ENCODE measurements at places on chromosomes 2 and 18.

- no peak for DNase-seq
Measured at GRCh38 chr2:171178993-171179392, 18.3 kb upstream of the TLK1 start.

- DNase-seq = peak; percentile 22
Measured at GRCh38 chr2:137677466-137677865, 286.8 kb upstream of the HNMT start.

GRCh38 chr2:163610817-163611556 lies 124.8 kb downstream of the FIGN start:
- peak; percentile 64 for DNase-seq

GRCh38 chr2:193966590-193966989 lies 1690.4 kb upstream of the SLC39A10 start:
- peak; percentile 51 for DNase-seq

DNA sequence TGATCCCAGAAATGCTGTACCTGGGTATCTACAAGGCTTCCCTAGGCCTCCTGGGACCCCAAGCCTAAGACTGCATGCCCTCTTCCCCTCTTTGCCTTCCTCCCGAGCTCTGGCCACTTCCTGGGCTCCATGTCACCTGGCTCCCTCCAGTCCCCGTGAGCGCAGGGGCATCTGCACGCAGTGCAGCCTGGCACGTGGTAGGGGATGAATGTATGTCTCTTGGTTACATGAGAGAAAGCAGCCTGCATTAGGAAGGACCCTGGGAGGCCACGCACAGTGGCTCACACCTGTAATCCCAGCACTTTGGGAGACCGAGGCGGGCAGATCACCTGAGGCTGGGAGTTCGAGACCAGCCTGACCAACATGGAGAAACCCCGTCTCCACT lies 15.8 kb downstream of the PASK start:
- DNase-seq = no peak

DNA sequence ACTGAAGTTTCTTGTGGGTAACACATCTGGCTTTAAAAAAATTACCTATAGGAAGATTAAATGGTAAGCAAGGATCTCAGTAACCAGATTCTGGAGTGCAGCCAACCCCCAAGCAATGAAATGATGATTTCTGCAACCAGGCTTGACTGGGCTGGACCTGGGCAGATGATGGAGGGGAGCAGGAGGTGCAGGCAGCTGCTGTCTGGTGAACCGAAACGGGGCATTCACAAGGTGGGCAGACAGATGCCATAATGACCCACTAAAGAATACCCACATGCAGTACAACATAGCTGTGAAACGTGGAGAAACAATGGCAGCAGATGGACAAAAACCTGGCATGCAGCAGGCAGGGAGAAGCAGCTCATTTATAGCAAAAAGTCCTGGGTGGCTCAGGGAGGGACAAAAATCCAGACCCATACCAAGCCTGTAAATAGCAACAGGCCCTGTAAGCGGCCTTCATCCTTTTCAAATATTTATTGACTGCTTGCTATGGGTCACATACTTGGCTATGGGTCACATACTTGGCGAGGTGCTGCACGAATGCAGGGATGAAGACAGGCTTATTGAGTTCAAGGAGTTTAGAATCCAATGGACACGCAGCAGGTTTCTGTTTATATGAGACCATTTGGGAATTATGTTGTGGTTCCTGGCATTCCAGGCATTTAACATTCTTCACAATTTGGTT lies 244.7 kb downstream of the HRH4 start:
- DNase-seq = no peak

- DNase-seq = peak; percentile 42
Measured at GRCh38 chr2:10094271-10094814, 14.1 kb upstream of the CYS1 start.

- no peak for DNase-seq
Measured at GRCh38 chr2:132623096-132623839, 46.7 kb downstream of the LYPD1 start.

DNA sequence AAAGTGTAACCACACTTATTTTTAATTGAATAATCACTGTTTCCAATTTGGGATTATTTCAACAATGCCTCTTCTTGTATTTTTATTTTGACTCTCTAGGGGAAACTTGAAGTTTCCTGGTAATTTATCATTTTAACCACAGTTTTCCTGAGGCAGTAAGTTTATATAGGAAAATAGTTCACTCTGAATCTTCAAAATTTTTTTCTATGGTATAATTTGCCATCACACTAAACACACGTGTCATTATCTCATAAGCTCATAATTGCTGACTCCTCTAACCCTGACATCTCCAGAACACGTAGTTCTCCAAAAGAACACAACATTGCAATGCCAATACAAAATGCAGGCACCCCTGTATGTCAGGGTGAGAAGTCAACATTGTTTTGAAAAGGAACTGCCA lies 102.2 kb upstream of the FZD7 start:
- DNase-seq = no peak

GRCh38 chr2:144012304-144012703 lies 507.6 kb downstream of the ZEB2 start:
- no peak for DNase-seq

Measured in GM23338 (cell line).